ENCODE measurements at places on chromosomes 6 and 20.
A peak's percentile ranks its signal among the peaks of the same experiment; 100 is the strongest.

DNA sequence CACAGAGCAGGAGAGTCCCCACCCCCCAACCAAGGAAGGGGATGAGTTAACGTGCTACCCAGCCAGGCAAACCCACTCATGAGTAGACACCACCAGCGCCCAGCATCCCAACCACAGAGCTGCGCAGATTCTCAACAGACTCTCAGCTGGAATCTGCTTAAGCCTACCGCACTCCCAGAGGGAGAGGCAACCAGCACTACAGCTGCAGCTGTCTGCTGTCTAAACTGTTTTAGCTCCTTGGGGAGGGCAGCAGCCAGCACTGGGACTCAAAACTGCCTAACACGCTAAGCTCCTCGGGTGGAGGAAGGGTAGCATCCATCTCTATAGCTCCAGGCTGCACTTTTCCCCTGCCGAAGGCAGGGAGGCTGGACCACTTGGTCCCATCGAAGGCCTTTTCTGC is 539.8 kb downstream of the EPHA7 start:
- DNase-seq = no peak

GRCh38 chr6:4939241-4939640 is 64.6 kb downstream of the RPP40 start:
- no peak for DNase-seq

GRCh38 chr20:61042506-61043385 is 209.3 kb upstream of the CDH4 start:
- no peak for DNase-seq

DNA sequence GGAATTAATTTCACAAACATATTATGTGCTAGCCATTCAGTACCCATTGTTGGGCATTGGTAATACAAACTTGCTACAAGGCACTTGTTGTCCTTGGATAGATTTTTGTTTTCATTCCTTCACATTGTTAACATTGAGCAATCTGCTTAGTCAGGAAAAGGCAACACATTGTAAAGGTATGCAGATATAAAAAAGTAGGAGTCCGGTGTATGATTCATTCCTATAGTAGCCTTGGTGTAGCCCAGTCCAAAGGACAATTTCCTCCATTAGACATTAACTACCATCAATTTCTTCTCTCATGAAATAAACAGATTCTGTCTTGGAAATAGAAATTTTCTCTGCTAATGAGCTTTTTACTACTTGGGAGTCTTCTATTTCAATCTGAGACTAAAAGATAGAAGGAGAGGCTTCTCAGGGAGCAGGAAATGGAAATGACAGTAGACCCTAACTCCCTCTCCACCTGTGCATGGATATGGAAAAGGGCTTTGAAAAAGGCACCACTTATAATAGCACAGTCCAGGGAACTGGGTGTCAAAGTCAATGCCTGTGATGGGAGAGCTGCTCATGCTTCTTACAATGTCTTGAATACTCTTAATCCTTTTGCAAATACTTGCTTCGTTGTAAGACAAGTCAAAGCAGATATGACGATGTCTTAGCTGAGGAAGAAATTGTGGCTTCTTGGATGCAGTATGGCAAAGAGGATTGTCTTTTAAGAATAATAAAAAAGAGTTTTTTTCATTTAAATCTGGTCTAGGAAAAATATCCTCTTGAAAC is 369.4 kb upstream of the CITED2 start:
- DNase-seq = no peak

DNA sequence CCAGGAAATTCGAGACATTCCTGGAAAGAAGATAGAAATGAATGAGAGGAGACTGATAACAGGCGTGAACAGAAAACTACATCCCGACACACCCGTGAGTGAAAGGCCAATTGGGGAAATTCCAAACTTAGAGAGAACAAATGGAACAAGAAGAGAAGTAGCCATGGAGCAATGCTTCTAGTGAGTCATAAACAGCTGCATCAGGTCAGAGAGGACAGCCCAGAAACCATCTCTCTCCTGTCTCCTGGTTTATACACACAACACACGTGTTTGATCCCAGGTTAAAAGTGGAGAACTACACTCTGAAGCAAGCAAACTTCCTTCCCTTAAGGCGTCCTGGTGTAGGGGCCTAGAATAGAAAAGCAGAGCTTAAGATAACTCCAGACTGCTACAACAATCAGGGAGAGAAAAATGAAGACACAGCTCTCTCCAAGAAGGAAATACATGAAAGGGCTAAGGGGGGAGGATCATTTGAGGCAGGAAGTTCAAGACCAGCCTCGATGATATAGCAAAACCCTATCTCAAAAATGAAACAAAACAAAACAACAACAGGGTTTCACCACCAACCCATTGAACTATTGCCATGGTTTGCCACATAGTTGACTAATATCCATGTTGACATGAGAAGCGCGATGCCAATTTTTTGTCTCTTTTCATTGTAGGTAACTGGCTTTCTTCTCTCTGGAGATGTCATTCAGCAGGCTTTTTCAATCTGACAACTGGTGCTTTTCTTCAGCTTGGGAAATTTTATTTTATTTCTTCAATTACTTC is 26.9 kb downstream of the NRN1 start:
- peak; percentile 69 for DNase-seq

GRCh38 chr6:7150381-7151064 is 42.8 kb downstream of the RREB1 start:
- DNase-seq = peak; percentile 64

DNA sequence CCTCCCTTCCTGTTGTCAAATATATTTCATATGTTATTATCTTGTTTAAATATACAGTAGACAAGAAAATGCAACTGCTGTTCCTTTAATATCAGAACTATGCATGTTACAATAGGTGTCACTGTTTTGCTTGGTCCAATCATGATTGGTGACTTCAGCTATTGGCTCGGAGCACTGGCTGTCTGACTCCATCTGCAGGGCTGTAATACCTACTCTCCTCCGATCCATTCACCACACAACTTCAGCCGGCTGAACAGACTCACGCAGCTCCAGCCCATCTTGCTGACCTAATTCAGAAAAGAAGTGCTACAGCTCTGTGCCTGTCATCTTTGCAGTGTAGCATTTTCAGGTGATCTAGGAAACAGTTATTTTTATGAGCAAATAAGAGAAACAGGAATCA is at the start of gene BTBD3:
BTBD3 (plus strand) TSS at position 231 of the 400 bp plus-strand sequence. CDS start 383 bp downstream, outside the sequence.
- DNase-seq = peak; percentile 83

DNA sequence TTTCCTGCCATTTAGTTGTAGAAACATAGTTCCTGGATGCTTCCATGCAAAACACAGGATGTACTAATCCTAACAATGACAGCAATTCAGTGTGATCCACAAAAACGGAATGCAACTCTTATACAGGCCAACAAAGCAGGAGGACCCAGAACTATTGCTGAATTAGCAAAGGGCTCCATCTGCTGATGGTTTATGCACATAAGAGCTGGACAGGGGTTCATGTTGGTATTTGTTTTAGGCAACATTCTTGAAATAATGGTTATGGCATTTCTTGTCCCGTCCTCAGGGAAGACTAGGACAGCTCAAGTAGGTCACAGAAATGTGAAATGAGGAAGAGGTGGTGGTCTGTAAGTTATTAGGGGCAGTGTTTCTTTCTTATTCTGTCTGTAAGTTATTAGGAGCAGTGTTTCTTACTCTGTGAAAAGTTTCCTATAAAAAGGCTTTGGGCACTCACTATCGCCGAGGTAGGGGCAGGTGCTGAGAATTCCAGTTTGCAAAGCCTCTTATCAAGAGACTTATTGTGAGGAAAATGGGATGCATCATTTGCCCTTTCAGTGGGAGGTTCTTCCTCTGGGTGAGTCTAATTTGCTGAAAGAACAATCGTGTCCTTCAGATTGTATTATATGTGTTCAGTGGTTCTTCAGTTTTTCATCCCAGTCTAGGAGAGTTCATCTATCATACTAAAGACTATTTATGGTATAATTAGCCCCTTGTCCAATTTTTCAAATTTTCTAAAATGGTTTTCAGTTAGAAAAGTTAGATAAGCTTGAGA is 171.1 kb downstream of the MCHR2 start:
- DNase-seq = peak; percentile 63

GRCh38 chr6:137811916-137812553 is 55.0 kb upstream of the TNFAIP3 start:
- DNase-seq = no peak

DNA sequence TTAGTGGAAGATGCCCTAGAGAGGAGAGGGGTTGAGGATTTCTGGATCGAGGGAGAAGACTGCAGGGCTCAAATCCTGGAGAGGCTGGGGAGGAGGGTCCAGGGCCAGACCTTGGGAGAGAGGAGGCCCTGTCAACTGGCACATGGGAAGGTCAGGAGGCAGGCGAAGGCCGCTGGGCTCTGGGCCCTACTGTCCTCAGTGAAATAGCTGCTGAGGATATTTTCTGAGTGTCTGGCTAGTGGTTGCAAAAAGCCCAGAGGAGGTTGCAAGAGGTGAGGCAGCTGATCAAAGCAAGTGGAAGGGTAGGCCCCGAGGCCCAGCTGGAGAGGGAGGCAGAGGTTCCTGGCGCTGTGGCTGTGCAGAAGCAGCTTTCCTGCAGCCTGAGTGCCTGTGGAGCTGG is 103.4 kb upstream of the MLN start:
- no peak for DNase-seq
